ENCODE measurements at places on chromosomes 2 and 18.

DNA sequence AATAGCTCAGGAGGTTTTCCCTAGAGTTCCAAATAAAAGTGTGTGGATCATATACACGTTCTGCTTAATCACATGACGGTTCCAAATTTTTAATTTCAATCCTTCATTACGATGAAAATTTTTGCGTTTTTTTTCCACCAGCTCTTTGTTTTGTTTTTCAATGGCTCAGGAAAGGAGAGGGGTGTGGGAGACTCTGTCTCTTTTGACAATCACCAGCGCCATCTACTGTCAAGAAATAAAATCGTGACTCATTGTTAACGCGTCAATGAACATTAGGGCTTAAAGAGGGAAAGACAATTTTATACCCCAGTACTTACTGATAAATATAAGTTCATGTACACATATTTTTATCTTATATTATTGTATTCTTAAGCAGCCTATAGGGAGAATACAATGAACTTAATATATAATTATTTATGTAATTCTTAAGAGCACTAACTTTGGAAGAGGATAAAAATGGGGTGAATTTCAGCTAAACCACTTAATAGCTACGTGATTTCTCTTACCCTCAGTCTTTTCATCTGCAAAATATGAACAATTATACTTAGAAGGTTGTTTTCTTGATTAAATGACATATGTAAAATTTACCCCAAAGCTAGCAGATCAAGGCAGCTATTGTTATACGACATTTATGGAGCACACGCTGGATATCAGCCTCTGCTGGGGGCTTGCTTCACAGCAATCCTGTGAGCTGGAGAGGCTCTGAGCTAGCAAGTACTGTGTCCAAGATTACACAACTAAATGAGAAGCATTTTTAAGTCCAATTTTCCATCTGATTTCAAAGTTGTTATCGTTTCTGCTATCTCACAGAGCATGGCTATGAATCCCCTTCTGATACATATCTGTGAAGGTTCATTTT is 47.4 kb upstream of the RMDN2 start:
- no peak for DNase-seq

GRCh38 chr2:213098612-213099011 is 52.8 kb downstream of the IKZF2 start:
- DNase-seq = no peak

- no peak for DNase-seq
Observed at GRCh38 chr2:107362993-107363392, 463.7 kb upstream of the RGPD4 start.

GRCh38 chr2:106983305-106983704 is 97.3 kb upstream of the ST6GAL2 start:
- DNase-seq = no peak

DNA sequence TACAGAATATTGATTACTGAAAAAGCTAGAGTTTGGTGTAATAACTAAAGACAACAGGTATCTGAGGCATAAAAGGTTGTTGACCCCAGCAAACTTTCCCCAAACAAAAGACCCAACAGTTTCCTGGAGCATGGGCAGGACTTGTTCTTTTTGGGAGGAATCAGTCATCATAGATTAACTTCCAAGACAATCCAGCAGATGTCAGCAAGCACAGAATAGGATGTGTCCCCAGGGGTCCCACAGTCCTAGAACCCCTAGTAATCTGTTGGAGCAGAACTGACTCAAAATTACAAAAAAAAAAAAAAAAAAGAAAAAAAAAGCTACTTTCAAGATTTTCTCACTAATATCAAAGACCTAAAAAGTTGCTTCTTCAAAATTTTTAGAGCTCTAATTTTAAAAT is 564.7 kb upstream of the SLC39A10 start:
- no peak for DNase-seq

DNA sequence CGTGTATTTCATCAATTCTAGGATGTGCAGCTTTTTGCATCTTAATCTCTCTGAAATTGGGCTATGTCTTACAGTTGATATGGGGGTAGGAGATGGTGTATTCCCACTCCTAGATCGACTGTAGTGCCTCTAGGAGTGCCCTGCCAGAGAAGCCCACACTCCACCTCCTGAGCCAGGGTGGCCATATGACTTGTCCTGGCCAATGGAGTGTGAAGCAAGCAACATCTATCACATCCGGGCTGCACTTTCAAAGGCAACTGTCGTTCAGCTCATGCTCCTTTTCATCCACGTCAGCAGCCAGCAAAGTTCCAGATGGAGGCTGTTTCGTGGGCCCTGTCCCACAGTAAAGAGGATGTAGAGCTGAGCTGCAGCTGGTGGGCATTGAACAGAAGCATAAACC is 149.4 kb upstream of the SLC1A4 start:
- DNase-seq = peak; percentile 33

DNA sequence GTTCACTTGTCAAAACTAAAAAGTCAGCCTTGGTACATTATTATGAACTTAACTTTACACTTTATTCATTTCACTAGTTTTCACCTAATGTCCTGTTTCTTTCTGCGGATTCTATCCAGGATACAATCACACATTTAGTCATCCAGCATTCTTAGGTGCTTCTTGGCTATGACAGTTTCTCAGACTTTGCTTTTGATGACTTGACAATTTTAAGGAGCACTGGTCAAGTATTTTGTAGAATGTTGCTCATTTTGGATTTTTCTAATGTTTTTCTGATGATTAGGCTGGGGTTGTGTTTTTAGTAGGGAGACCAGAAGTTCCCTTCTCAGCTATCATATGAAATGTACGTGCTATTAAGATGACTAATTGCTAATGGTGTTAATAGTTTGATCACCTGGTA is 601.2 kb downstream of the LRRTM4 start:
- no peak for DNase-seq

DNA sequence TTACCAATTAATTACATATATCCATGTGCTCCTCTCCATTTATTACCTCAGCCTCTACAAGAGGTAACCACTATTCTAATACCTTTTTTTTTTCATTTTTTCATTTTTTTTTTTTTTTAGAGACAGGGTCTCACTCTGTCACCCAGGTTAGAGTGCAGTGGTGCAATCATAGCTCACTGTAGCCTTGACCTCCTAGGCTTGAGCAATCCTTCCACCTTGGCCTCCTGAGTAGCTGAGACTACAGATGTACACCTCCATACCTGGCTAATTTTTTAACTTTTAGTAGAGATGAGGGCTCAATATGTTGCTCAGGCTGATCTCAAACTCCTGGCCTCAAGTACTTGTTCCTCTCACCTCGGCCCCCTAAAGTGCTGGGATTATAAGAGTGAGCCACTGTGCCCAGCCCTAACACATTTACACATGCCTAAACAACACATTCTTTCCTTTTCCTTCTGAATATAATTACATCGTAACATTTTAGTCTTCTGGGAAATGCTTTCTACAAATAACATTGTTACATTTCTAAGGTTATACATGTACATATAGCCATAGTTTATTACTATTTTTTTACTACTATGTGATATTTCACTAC is 10.5 kb downstream of the PPIL3 start:
- no peak for DNase-seq

- no peak for DNase-seq
Observed at GRCh38 chr2:201536754-201537153, 85.2 kb downstream of the STRADB start.

GRCh38 chr2:221555494-221555846 is 16.6 kb downstream of the EPHA4 start:
- no peak for DNase-seq

GRCh38 chr18:78704971-78705461 is 274.6 kb upstream of the SALL3 start:
- DNase-seq = no peak

GRCh38 chr2:140286377-140286776 is 1506.2 kb upstream of the NXPH2 start:
- DNase-seq = no peak

DNA sequence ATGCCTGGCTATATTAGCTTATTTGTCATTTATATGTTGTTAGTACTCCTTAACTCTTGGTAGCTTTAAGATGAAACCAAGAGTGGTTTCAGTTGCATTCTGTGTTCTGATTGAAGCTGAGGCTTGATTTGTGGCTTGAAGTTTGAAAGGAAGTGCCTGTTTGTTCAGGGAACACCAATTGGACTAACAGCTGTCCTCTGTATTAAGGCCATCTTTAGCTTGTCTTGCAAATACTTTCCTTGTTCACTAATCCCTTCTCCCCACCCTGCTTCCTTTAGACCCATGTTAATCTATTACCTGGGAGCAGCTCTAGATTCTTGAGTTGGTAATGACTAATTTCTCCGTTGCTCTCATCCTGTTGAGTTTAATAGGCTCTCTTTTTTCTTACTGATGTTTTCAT is 13.4 kb downstream of the ITGA6 start:
- no peak for DNase-seq

DNA sequence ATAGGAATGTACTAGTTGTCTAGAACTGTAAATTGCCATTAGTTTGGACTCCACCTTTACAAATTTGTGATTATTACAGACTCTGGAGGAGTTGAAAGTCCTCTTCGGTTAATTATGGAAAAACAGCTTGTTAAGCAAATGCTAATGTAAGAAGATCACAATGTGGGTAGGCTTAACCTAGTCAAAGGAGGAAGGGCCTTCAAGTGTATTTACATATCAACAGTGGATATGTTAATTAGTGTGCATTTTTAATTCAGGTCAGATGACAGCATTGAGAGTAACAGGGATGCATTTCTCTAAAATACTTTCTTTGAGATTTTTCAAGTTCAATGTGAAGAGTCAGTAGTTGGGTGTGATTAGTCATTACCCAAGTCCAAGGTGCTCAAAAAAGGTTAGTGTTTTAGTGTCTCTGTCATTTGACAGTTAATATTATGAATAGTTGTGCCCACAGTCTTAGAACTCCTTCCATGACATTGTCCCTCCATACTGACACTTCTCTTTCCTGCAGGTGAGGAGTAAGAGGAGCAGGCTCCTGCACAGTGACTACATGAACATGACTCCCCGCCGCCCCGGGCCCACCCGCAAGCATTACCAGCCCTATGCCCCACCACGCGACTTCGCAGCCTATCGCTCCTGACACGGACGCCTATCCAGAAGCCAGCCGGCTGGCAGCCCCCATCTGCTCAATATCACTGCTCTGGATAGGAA is 28.0 kb downstream of the CD28 start:
- no peak for DNase-seq

- DNase-seq = no peak
Observed at GRCh38 chr18:36862182-36862581, 33.3 kb downstream of the KIAA1328 start.

GRCh38 chr2:232626584-232626983 is 6.8 kb upstream of the EFHD1 start:
- no peak for DNase-seq

GRCh38 chr2:20868377-20868776 is 45.5 kb upstream of the LDAH start:
- peak; percentile 68 for DNase-seq

- DNase-seq = no peak
Observed at GRCh38 chr2:234816491-234816890, 135.3 kb upstream of the SH3BP4 start.

DNA sequence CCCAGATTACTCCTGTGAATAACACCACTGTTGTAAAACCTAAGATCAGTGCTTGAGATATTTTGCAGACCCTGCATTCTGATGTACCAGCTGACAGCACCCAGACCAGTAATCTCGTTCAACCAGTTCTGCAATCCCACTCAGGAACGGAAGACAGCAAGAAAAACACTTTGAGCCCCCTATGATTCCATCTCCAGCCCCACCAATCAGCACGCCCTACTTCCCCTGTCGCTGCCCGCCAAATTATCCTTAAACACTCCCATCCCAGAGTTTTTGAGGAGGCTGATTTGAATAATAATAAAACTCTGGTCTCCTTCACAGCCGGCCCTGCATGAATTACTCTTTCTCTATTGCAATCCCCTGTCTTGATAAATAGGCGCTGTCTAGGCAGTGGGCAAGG is 173.9 kb upstream of the CDH2 start:
- DNase-seq = no peak

GRCh38 chr2:195494451-195494850 is 162.6 kb upstream of the SLC39A10 start:
- DNase-seq = no peak

- no peak for DNase-seq
Observed at GRCh38 chr2:30691948-30692828, 115.1 kb downstream of the CAPN13 start.

- no peak for DNase-seq
Observed at GRCh38 chr2:183782436-183782835, 658.2 kb downstream of the NUP35 start.

- DNase-seq = no peak
Observed at GRCh38 chr2:45578056-45578843, 32.8 kb downstream of the SRBD1 start.

- peak; percentile 17 for DNase-seq
Observed at GRCh38 chr2:238945433-238946150, 97.7 kb downstream of the TWIST2 start.

- DNase-seq = no peak
Observed at GRCh38 chr18:73614812-73615211, 532.8 kb downstream of the FBXO15 start.

DNA sequence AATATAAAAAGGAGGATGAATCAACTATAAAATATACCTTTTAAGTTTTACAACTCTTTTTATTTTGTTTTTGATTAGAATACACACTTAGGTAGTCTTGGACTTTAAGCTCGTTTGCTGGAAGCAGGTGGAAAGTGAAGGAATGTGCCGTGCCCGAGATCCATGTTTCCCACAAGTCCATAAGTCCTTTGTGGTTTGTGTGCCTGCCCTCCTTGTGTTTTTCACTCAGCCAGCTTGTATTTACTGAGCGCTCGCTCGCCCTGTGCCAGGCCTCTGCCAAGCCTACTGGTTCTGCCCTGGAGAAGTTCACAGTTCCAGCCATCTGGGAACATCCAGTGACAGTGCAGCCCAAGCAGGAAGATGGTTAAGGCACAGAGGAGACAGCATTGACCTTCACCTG is 142.6 kb downstream of the MGAT5 start:
- DNase-seq = no peak

GRCh38 chr2:239252393-239252792 is 148.4 kb downstream of the HDAC4 start:
- DNase-seq = no peak

GRCh38 chr2:26584191-26584590 is 57.0 kb downstream of the CIB4 start:
- no peak for DNase-seq

GRCh38 chr2:61787941-61788563 is 65.8 kb downstream of the FAM161A start:
- DNase-seq = no peak

GRCh38 chr18:11274144-11274794 is 124.9 kb upstream of the PIEZO2 start:
- no peak for DNase-seq

DNA sequence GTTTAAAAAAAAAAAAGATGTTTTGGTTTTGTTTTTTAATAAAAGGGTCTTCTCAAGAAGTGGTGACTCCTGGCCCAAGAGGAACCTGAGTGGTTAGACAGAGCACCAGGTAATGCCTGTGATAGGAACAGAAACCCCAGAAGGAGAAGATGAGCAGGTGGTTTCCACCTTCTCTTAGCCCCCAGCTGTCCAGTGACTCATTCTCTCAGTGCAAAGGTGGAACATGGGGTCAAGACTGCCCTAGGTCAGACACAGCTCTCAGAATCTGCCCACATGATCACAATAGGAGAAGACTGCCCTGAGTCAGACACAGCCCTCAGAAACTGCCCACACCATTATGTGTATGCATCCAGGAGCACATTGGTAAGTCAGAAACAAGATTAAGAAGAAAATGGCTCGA is 61.8 kb downstream of the TBC1D8 start:
- no peak for DNase-seq

- no peak for DNase-seq
Observed at GRCh38 chr2:25692737-25693445, 19.5 kb upstream of the DTNB start.

GRCh38 chr2:75655861-75656260 is 9.3 kb downstream of the MRPL19 start:
- DNase-seq = no peak
